Activated CD8-positive, alpha-beta T cell treated with anti-CD3 and anti-CD28 coated beads for 36 hours (primary cell): ENCODE measurements at places on chromosomes 5 and 9.

DNA sequence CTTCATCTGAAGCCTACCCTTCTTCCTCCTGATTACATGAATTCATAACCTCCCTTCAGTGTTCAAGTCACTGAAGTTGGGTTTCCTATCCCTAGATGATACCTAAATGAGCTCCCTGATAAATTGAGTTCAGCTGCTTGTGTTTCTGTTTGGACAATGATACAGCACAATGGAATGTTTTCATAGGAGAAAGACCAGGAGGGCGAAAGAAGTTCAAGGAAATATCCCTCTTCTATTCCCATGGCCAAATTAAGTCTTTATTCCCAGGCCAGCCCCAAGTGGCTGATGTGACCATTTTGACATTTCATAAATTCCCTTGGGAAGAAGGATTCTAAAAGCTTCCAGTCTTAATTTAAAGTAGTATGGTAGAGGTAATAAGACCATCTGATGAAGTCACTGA is 555.8 kb upstream of the CLINT1 start:
- no peak for DNase-seq

GRCh38 chr5:178201221-178201926 is 3.0 kb upstream of the HNRNPAB start:
- DNase-seq, result no peak

DNA sequence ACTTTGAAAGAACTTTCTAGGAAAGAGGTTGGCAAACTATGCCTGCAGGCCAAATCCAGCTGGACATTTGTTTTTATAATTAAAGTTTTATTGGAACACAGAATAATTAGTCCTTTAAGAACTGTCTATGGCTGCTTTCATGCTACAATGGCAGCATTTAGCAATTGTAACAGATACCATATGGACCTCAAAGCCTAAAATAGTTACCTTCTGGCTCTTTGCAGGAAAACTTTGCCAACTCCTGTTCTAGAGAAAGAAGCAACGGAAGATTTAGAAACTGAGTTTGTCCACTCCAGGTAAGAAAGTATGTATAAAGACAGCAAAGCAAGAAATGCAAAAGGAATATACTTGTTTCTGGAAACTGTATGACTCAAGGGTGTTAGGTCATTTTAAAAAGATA is 281.7 kb upstream of the TRPM3 start:
- no peak for DNase-seq

- no peak for DNase-seq
These were observed 113.5 kb downstream of the TSSK1B start for GRCh38 chr5:113321276-113321675.

DNA sequence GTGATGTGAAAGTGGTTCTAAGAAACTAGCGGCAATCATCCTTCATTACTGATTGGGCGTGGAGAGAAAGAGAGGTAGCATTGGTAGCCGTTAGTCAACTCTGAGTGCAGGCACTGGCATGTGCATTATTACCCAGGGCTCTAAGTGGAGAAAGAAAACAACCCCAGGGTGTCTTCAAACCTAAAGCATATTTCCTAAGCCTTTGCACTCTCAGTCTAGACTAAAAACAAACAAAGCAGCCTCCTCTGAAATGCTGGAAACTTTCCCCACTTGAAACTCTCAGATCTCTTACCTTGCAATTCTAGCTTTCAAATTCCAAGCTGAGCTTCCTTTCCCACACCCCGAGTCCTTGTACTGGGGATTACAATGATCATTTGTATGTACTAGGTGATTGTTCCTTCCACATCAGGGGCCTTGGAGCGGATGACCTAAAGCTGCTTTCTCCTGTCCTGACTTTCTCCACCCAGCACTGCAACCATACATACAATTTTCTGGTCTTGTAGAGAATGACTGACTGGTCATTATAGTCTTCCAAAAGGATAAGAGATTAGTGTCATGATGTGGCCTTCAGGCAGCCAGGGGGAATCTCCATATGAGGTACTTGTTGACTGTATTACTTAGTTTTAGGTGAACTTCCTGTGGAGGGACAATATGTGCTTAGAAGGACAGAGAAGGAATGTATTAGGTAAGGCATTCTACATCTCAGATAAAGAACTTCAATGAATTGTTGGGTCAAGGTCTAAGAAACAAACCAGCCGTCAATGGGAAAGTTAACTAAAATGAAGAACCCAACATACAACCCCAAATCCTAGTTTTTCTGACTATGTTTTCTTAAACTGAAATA is 98.3 kb upstream of the CDKN2B start:
- DNase-seq, result no peak

DNA sequence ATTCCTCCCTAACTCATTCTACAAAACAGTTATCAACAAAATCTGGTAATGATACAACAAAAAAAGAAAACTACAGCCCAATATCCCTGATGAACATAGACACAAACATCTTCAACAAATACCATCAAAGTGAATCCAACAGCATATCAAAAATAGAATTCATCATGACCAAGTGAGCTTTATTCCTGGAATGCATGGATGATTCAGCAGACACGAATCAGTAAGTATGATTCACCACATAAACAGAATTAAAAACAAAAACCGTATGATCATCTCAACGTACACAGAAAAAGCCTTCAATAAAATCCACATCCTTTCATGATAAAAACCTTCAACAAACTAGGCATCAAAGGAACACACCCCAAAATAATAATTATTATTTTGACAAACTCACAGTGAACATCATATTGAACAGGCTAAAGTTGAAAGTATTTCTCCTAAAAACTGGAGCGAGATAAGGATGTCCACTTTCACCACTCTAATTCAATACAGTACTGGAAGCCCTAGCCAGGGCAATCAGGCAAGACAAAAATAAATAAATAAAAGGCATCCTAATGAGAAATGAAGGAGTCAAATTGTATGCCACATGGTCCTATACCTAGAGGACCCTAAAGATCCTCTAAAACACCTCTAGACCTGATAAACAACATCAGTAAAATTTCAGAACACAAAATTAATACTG is 305.1 kb upstream of the RGMB start:
- DNase-seq, result no peak

- DNase-seq, result peak; percentile 74
These were observed 5.9 kb downstream of the DMRTA1 start for GRCh38 chr9:22452415-22453010.

DNA sequence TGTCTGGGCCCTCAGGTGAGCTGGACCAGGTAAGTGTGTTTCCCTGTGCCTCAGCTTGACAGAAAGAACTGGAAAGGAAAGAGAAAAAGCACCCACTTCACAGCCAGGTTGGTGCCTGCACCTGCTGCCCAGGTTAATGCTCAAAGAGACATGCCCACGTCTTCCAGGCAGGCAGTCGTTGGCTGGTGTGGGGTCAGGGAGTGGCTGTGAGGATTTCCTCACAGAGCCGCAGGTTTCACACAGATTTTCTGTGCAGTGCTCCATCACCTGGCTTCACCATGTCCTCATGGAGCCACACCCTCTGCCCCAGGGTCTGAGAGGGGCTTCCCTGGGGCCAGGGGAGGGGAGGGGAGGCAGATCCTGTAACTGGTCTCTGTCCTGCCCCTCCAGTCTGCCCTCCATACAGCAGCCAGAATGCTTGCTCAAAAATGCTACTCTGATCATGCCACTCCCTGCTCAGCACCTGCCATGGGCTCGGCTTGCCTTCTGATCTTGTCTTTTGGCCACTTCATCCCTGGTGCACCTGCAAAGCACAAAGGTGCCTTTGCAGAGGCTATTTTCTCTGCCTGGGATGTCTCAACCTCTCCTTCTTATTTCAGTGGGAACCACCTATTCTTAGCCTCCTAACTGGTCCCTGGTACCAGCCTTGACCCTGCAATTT is 82.5 kb upstream of the UBTD2 start:
- DNase-seq, result no peak

DNA sequence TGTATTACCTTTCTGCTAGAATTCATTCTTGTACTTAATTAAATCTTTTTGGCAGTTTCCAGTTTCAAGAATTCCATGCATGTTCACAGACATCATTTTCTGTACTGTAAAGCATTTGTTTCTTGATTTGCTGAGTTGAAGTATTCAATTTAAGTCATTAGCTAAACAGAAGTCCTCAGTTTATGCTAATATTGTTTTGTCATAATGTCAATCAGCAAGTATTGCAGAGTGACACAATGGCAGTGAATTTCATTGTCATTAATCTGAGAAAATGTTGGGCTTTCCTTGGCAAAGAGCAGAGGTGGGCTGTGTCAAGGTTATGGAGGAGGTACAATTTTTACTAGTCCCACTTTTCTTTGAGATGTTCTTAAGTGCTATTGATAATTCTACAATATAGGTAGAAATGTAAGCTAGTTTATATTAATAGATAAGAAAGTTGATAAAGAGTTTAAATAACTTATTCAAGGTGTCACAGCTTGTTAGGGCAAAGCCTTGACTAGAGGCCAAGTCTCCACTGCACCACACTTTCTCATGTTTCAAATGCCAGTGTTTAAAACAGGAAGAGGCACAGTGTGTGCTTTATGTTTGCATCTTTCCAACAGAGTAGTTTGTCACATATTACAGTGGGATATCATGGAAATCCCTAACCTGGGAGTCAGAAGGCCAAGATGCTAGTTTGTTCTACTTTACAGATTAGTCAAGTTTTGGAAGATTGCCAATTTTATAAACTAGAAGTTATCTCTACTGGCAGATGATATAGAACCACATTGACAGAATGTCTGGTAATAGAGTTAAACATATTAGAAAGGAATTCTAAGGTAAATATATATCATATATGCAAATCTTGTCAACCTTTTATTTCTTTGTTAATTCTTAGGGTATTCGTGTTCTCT is 56.3 kb downstream of the SLF1 start:
- no peak for DNase-seq

DNA sequence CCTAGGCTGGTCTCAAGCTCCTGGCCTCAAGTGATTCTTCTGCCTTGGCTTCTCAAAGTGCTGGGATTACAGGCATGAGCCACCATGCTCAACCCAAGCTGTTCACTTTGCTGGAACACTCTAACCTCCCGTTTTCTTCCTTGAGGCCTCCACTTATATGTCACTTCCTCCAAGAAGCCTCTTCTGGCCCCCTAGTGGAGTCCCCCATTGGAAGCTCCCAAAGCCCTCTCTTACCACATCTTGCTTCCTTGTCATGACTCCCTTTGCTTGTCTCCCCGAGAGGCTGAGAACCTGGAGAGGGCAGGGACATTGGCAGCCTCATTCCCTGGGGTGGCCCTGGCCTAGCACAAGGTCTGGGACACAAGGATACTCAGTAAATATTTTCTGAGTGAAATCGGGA is 80.8 kb downstream of the PDE6A start:
- DNase-seq, result no peak

- no peak for DNase-seq
These were observed 80.7 kb downstream of the HAPLN1 start for GRCh38 chr5:83639911-83640310.

DNA sequence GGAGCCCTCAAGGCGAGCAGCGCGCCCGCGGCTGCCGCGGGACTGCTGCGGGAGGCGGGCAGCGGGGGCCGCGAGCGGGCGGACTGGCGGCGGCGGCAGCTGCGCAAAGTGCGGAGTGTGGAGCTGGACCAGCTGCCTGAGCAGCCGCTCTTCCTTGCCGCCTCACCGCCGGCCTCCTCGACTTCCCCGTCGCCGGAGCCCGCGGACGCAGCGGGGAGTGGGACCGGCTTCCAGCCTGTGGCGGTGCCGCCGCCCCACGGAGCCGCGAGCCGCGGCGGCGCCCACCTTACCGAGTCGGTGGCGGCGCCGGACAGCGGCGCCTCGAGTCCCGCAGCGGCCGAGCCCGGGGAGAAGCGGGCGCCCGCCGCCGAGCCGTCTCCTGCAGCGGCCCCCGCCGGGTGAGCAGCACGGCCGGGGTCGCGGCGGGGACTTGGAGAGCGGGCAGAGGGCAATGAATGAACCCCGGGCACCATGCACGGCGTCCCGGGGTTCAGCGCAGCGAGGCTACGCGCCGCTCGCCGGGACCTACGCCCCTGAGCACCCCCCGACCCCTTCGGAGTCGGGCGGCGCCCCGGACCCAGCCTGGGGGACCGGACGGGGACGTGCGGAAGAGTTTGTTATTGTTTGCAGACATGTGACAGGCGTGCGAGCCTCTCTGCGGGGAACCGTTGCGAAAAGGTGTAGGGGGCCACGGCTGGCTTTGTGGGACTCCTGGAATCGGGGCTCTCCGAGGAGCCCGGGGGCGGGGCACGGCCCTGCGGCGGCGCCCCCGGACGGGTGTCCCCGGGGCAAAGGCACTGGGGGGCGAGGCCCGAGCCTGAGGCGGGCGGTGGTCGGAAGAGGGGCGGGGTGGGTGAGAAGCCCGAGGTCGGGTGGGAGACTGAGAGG is 553 bp downstream of the MAP3K1 start:
- peak; percentile 63 for DNase-seq

- no peak for DNase-seq
These were observed 175.6 kb downstream of the SEMA5A start for GRCh38 chr5:9370256-9370655.

GRCh38 chr9:36749461-36749860 is 176.8 kb downstream of the MELK start:
- DNase-seq, result no peak

DNA sequence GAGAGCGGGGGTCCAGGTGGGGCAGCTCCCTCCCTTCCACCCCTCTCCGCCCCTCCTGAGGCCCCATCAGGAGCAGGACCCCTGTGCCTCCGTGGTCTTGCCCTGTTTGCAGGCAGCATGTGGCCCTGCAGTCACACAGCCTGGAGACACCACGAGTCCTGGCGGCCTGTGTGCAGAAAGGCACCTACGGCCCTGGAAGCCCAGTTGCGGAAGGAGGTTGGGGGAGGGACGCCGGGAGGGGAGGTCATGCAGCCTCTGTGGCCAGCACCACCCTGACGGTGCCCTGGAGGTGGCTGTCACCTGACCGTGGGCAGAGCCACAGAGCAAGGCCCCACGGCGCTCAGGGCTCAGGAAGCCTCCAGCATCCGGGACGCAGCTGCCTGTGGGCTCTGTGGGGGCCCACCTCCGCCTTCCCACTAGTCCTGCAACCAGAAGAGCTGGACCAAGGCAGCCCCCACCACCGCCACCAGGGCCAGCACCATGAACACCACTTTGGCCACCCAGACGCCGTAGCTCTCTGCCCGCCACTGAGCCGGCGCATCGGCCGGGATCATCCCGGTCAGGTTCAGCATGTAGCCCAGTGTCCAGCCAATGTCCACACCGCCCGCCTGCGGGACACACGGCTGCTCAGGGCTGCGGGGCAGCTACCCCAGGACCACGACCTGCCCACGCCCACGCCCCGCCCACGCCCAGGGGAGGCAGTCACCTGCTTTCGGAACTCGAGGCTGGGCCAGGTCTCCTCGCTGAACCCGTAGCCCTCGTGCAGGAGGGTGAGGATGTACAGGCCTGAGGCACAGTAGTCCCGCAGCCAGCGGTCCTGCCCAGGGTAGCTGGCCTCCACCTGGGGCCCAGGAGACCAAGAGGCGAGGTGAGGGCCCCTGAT is 6.4 kb downstream of the ENTPD8 start:
- no peak for DNase-seq

- no peak for DNase-seq
These were observed 229.7 kb upstream of the IRX4 start for GRCh38 chr5:2112173-2113025.

- no peak for DNase-seq
These were observed 3.9 kb upstream of the TMEM171 start for GRCh38 chr5:73116506-73116905.

- no peak for DNase-seq
These were observed 59.7 kb downstream of the GGTA1 start for GRCh38 chr9:121439711-121440664.

GRCh38 chr5:143059355-143059754 is 289.2 kb downstream of the ARHGAP26 start:
- no peak for DNase-seq
